Foreskin keratinocyte (primary cell): ENCODE measurements at places on chromosomes 5 and 9. TPM values are rescaled to one million over a fixed set of nuclear protein-coding genes. Genes with fewer than 3 reads are reported as not detected.
A peak's percentile ranks its signal among the peaks of the same experiment; 100 is the strongest.

DNA sequence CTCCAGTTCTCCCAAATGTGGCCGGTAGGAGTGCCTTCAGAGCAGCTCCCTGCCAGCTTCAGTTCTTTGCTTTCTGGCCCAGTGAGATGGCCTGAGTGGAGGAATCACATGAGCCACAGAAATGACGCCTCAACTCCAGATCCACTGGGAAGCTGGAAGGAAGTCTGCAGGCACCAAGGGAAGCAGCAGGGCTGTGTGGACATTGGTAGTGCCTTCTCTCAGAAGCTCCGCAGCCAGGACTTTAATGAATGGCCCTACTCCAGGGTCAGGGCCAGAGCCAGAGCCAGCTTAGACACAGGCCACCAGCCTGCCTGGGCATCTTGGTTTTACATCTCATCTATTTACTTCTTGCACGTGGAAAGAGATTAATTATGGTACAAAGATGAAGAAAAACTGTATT is 12.0 kb upstream of the PSMB7 start:
- no peak for DNase-seq

DNA sequence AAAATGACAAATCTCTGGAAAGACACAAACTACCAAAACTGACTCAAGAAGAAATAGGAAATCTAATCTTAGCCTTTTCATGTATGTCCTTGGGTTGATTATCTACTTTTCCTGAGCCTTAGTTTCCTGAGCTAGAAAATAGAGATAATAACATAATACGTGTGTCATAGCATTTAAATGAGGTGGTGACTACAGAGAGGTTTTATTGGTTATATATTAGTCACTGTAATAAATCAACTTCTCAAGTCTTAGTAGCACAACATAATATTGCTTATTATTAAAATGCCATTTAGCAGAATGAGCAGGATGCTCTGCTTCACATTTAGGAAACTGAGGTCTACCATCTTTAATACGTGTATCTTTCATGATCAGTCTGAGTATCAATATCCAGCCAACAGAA is 7.1 kb upstream of the PJA2 start:
- no peak for DNase-seq

DNA sequence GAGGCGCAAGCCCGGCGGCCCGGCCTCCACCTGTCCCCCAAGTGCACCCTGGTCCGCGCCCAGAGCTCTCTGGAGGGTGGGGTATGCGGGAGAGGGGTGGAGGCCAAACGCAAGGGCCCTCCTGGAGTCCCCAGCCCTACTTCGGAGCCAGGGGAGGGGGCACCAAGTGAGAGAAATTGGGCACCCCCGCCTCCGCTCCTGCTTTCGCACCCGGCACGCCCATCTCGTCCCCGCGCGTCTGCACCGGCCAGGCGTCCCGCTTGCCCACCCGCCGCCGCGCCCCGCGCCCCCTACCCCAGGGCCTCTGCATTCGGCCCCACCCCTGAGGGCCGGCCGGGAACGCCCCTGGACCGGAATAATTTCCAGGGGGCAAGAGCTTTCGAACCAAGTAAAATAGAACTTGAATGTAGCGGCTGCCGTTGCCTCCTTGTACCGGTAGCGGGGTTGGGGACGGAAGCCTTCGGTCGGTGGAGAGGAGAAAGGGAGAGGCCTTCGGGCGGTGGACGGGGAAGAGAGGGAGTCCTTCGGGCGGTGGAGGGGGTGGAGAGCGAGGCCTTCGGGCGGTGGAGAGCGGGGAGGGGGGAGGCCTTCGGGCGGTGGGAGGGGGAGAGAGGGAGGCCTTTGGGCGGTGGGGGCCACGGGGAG is 694 bp upstream of the PHPT1 start:
- no peak for DNase-seq

DNA sequence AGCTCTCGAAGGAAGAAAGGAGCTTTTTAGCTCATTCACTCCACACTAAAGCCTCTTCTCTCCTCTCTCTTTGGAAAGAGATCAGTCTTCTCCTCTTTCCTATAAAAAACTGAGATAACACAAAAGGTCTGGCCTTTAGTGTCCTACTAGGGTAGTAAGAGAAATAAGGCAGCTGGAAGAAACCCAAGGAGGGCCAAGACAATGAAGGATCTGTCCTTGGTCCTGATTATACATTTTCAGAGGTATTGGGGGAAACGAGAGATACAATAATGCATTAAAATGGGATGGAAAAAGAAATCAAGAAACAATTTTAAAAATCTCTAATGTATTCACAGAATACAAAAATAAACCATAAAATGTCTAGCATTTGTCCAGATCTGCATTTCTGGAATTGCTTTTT is 184.0 kb downstream of the SLF1 start:
- no peak for DNase-seq

DNA sequence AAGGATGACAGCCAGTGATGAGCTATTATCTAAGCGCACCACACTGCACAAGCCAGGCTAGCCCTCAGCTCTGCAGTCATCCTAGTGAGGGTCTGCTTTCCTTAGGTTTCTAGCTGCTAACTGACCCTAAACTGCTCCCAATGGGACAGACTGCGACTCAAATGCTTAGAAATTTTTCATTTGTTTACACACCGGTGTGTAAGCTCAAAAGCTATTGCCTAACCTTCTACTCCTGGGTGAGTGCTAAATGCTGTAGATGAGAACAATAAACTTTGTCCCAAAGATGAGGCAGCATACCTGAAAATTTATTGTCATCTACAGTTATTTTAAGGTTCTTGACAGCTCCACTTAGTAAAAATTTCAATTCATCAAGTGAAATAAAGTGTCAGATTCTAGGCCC is 311.4 kb downstream of the TMEM167A start:
- no peak for DNase-seq

DNA sequence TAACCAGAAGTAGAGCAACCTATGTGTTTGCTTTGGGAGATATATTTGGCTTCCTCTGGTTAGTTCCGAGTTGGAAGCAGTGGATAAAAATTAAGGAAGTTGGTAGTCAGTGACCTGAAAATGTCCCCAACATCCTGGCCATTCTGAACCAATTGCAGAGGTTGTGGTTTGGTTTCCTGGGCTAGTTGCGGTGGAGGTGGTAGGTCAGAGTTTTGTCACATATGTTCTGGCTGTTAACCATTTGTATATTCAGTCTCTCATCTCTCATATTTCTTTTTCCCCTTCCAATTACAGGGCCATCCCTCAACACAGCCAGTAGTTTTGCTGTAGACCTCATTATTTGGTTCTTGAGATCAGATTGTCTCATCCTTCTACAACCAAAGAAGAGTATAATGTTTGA is 1026.9 kb downstream of the PTPRD start:
- no peak for DNase-seq

GRCh38 chr9:23826120-23826629 is at the start of gene ELAVL2:
Gene ELAVL2 (minus strand): TSS chr9:23826240. CDS start chr9:23762234, 64,006 bp downstream.
- peak; percentile 100 for DNase-seq

- no peak for DNase-seq
Observed at GRCh38 chr5:159034083-159034824, 65.5 kb downstream of the EBF1 start.

The GHR gene
- 0.45 and 0.60 TPM in 2 replicates for polyA plus RNA-seq

DNA sequence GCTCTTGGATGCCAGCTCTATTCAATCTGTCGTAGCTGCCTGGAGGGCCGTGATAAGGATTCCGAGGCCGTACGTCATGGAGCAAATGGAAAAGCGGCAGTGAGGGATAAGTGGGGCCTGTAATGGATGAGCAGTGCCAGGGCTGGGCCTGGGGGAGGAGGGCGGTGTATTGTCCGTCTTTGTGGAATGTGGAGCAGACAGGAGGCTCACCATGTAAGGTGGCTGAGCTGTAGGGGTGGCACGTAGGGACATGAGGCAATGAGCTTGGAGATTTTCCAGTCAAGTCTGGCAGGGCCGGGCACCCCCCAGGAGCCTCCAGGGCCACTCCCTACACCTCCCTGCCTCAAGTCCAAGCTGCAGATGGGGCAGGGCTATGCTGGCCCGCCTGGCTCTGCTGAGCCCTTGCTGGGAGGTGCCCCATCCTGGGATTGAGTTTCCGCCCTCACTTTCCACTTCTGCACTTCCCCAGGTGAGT is 29.2 kb downstream of the NCS1 start:
- DNase-seq, result peak; percentile 33

The ELOVL7 gene
- 2.5 and 3.0 TPM in 2 replicates for polyA plus RNA-seq

DNA sequence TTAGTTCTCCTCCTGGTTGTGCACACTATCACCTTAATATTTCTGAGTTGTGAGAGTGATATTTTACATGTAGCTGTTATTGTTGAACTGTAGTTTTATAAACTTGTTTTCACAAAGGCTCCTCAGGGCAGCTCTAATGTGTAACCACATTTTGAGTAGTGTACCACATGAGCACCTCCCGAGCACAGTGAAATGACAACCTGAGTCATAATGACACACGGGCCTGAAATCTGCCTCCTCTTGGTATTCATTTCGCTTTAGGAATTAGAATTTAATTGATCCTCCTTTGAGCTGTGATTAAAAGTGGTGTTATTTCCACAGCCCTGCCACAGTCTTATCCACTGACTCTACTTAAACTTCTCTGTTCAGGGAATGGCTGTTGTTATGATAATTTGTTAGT is 7.9 kb downstream of the MTRR start:
- DNase-seq, result peak; percentile 59

GRCh38 chr5:35408146-35408545 is 177.9 kb upstream of the PRLR start:
- no peak for DNase-seq

DNA sequence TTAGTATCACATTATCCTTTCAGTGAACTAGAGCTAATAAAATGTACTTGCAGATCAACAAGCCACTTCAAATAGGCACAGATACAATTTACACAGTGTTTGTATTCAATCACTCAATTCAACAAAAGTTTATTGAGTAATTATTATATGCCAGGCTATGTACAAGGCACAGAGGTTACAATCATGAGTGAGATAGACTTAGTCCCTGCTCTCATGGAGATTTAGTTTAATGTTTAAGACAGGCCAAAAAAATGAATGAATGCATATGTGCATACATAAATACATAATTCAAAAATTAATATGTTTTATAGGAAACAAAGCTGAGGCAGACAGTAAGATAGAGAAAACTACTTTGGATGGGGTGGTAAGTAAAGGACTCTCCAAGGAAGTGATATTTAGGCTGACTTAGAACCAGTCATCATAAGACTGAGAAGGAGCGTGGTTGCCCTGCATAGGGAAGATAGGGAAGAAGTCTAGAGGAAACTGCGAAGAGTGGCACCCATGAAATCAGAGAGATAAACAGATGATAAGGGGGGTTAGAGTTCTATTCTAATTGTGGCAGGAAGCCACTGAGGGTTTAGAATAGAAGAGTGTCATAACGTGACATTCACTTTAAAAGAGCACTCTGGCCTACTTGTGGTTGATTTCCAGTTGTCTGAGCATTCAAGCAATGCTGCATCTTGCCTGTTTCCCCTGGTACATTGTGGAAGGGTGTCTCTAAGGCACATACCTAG is 49.7 kb upstream of the GRAMD2B start:
- no peak for DNase-seq

GRCh38 chr9:89716559-89716958 is 111.7 kb downstream of the GADD45G start:
- no peak for DNase-seq

The PALM2AKAP2 gene
- polyA plus RNA-seq, result not detected in 2 replicates

GRCh38 chr5:180806351-180807011 is 3.9 kb upstream of the MGAT1 start:
- no peak for DNase-seq

DNA sequence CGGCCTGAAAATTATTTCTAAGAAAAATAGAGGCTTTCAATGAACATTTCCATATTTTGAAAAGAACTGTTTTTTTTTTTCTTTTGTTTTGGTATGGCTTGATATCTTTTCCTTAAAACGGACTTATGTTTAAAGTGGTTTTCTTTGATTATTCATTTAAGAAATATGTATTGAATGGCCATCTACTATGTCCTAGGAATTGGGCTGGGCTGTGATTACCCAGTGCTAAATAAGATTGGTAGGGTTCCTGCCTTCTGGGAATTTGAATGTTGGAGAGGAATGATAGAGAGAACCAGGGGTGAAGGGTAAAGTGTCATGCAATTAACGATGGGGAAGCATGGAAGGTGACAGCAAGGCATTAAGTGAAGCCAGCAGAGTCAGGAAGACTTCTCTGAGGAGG is 33.2 kb downstream of the TNFSF8 start:
- no peak for DNase-seq

DNA sequence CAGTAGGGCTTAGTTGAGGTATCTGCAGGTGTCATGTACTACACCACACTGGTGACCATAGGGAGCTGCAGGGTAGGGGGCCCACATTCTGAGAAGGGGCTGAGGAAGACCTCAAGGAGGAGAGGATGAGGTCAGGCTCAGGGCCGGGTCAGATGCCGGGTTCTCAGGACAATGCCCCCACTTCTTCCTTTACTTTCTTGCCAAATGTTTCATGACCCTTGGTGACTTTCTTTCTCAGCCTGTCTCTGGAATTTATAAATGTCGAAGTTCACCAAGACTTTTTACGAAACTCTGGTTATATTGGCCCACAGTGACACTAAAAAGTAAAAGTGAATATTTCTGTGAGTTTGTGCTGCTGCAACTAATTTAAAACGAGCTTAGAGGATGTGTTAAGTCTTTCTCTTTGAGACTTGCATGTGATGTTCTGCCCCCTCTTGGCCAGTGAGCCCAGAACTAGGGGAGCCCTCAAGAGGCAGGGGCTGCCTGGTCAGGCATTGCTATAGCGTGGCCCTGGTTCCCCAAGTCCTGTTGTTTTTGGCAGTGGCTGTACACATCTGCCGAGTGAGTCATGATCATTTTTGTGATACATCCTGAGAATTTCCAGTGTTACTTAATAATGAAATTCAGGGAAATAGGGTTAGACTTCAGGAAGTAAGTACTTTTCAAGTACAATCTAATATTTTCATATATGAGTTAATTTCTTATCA is 11.2 kb downstream of the ACO1 start:
- peak; percentile 61 for DNase-seq

The ZNF366 gene
- polyA plus RNA-seq, result not detected in 2 replicates

GRCh38 chr9:74173284-74173683 is 323.9 kb upstream of the RORB start:
- no peak for DNase-seq

The SPOCK1 gene
- 0.10 and 0.27 TPM in 2 replicates for polyA plus RNA-seq

The PHF24 gene
- polyA plus RNA-seq, result 0.04 and 0.06 TPM in 2 replicates

DNA sequence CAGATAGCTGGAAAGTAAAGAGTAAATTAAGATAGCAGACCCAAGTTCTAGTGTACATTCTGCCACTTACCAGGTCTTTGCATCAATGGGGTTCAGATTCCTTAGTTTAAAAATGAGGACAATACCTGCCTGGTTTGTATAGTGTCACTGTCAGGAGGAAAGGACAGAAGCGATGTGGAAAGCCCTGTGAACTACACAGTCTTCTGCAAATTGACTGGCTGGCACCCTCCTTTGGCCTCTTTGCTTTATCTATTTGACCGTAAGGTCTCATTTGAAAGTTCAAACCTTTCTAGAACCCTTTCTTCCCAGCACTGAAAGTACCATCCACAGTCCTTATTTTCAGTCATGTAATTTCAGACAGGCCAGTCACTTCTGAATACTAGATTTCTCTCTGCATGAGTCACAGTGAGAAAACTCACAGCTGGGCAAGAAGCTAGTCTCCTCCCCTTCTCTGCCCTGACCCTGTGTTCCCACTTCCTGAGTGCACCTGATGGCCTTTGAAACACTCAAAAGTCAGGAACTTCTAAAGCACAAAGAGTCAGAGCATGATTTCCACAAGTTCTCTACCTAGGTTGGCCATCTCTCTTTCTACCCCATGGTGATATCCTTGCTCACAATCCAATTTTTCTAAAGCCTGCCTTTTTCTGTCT is 91.3 kb upstream of the RASEF start:
- peak; percentile 38 for DNase-seq
